ENCODE measurements at places on chromosomes 13 and 19. TPM values are rescaled to one million over a fixed set of nuclear protein-coding genes. Genes with fewer than 3 reads are reported as not detected.

SMAD9 gene
- polyA plus RNA-seq = 10.8 TPM

PODNL1 gene
- polyA plus RNA-seq = 2.4 TPM

RFPL4AL1 gene
- polyA plus RNA-seq = not detected

CGB8 gene
- polyA plus RNA-seq = not detected

SRRM5 gene
- polyA plus RNA-seq = 0.23 TPM

PSG3 gene
- not detected for polyA plus RNA-seq

CBLC gene
- polyA plus RNA-seq = 6.1 TPM

CEACAM16 gene
- not detected for polyA plus RNA-seq

NCR1 gene
- polyA plus RNA-seq = 0.13 TPM

ZNF776 gene
- 11.1 TPM for polyA plus RNA-seq

CERS1 gene
- 2.2 TPM for polyA plus RNA-seq

SERPINE3 gene
- polyA plus RNA-seq = not detected

MAMSTR gene
- polyA plus RNA-seq = 3.0 TPM

RRAS gene
- polyA plus RNA-seq = 279 TPM

CAMSAP3 gene
- 2.0 TPM for polyA plus RNA-seq
